Activated CD4-positive, alpha-beta memory T cell treated with anti-CD3 and anti-CD28 coated beads, Interleukin-2, amount 10 ng/mL, durations not matched to agents 7 days and 5 days (primary cell): ENCODE measurements at places on chromosomes 6 and 20.

- no peak overlapping the region for H3K4me3 ChIP-seq
- no peak overlapping the region for H3K27ac ChIP-seq
- H3K4me1 ChIP-seq = no peaks in the 10 kb centered on the region
Measured at GRCh38 chr20:50360218-50360672, 149.9 kb upstream of the PTPN1 start.

GRCh38 chr6:147950623-147950987, 392.0 kb upstream of the SASH1 start:
- no peaks in the 10 kb centered on the region for H3K36me3 ChIP-seq
- no peaks in the 10 kb centered on the region for H3K27me3 ChIP-seq
- no peak for DNase-seq
- H3K4me3 ChIP-seq = no peak overlapping the region
- H3K27ac ChIP-seq = no peak overlapping the region

GRCh38 chr20:41889126-41889843, 271.1 kb upstream of the CHD6 start:
- no peak for DNase-seq
- H3K4me3 ChIP-seq = no peak overlapping the region
- no peaks in the 10 kb centered on the region for H3K4me1 ChIP-seq
- H3K27me3 ChIP-seq = no peaks in the 10 kb centered on the region

DNA sequence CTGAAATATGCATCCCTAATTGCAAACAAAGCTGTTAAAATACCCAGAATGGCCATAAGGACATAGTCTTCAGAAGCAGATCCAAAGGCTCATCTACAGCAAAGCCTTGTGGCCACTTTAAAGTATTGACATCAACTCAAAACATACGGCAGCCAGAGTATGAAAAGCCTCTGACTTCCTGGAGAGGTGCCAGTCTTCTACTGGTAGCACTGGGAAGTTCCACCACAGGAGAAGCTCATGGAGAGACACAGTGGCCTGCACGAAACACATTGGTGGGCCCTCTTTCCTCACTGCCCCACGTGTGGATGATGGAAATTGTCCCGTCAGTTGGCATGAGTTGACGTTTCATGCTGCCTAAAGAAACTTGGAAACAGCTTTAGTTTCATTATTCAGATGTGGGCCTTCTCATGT, 202.6 kb upstream of the HEY2 start:
- no peaks in the 10 kb centered on the region for H3K36me3 ChIP-seq
- peaks cover 9% of the 10 kb centered on the region for H3K27me3 ChIP-seq
- no peak for DNase-seq

DNA sequence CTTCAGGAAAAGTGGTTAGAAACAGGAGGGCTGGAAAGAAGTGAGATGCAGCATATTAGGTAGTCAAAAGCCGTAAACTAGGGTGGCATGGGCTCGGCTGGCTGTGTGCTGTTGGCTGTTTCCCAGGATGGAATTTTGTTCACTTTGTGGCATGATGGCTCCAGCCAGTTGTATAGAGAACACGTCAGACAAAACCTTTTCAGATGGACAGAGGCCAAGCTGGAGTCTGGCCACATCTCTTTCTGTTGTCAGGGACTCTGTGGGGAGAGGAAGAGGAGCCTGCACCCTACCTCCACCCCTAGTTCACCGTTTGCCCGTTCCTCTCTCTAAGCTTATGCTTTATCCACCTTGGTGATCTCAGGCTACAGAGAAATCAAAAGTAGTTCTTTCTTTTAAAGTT, 22.0 kb downstream of the C6orf89 start:
- H3K4me3 ChIP-seq = no peak overlapping the region
- no peak overlapping the region for H3K27ac ChIP-seq
- DNase-seq = no peak
- peaks cover 46% of the 10 kb centered on the region for H3K4me1 ChIP-seq
- peaks cover 62% of the 10 kb centered on the region for H3K36me3 ChIP-seq
- no peaks in the 10 kb centered on the region for H3K27me3 ChIP-seq

DNA sequence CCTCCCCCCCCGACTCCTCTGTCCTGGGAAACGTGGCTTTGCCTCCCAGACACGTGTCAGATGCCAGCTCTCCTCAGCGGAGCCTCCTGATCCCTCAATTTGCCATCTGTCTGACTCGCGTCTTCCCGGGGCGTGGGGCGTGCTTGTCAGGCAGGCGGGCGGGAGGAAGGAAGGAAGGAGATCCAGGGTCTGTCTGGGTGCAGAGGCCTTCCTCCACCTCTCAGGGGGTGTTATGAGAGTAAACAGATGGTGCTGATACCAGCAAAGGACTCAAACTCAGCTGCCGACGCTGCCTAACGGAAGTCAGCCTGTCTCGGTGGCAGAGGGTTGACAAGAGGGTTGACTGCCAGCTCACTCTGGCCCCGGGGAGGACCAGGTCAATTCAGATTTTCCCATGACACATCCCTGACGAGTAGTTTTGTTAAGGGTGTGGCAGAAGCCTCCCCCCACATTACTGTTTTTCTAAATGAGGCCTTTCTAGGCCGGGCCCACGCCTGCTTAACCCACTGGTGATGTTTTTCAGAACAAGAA, 17.0 kb downstream of the UQCC2 start:
- DNase-seq = peak; percentile 75
- peaks cover 82% of the 10 kb centered on the region for H3K4me1 ChIP-seq
- no peaks in the 10 kb centered on the region for H3K27me3 ChIP-seq
- peaks cover 87% of the 10 kb centered on the region for H3K36me3 ChIP-seq

DNA sequence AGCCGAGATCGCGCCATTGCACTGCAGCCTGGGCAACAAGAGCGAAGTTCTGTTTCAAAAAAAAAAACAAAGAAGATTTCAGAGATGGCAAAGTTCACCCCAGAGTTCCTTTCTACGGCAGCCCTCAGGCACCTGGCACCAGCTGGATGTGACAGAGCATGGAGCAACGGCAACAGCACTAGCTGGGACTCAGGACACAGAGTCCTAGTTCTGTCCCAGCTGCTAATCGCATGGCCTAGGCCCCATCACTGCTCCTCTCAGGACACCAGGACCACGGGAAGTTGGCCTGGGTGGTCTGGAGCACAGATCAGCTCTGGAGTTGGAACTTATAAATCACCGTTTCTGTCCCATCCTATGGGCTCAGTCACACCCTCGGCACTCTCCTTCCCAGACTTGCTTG, 1.1 kb downstream of the PGC start:
- no peaks in the 10 kb centered on the region for H3K4me1 ChIP-seq
- H3K27me3 ChIP-seq = peaks cover 6% of the 10 kb centered on the region
- no peak overlapping the region for H3K4me3 ChIP-seq
- H3K27ac ChIP-seq = no peak overlapping the region
- no peaks in the 10 kb centered on the region for H3K36me3 ChIP-seq
- no peak for DNase-seq

DNA sequence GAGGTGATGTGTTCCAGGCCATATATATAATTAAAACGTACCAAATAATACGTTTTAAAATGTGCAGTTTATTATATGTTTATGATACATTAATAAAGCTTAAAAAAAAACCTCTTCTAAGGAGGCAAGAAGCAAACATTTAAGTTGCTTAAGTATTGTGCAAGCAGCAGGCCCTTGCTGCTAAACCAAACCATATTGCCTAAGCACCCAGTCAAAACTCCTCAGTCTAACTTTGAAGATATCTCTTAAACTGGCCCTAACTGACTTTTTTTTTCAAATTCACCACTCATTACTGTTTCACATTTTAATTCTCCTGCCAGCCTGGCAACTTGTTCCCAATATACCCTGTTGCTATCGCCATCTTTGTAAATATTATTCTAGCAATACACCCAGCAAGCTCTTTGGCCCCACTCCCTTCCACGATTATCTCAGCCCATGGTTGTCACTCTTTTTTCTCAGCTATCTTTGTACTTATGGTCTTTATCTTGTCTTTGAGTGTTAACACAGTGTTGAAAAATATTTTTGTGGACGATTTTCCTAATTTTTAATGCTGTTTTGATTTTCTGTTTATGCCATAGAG, 60.9 kb downstream of the C6orf58 start:
- no peak overlapping the region for H3K4me3 ChIP-seq
- DNase-seq = no peak
- H3K4me1 ChIP-seq = no peaks in the 10 kb centered on the region
- H3K27me3 ChIP-seq = peaks cover 3% of the 10 kb centered on the region
- H3K36me3 ChIP-seq = no peaks in the 10 kb centered on the region

- H3K27me3 ChIP-seq = no peaks in the 10 kb centered on the region
- no peak overlapping the region for H3K4me3 ChIP-seq
- DNase-seq = no peak
- peaks cover 28% of the 10 kb centered on the region for H3K36me3 ChIP-seq
- peaks cover 14% of the 10 kb centered on the region for H3K4me1 ChIP-seq
- no peak overlapping the region for H3K27ac ChIP-seq
Measured at GRCh38 chr20:17594443-17594842, 24.6 kb downstream of the DSTN start.

DNA sequence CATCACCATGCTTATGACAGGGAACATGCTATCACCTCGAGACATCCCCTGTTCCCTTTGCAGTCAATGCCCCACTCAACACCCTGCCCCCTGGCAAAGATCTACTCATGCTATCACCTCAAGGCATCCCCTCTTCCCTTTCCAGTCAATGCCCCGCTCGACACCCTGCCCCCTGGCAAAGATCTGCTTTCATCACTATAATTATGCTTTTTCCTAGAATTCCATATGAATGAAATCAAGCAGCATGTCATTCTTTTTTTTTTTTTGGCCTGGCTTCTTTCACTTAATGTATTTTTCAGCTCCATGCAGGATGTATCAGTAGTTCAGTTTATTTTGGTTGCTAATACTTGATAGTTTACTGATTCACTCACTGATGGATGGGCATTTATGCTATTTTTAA, 554.9 kb downstream of the CDH26 start:
- H3K4me3 ChIP-seq = no peak overlapping the region
- DNase-seq = no peak
- no peaks in the 10 kb centered on the region for H3K27me3 ChIP-seq
- H3K27ac ChIP-seq = no peak overlapping the region

DNA sequence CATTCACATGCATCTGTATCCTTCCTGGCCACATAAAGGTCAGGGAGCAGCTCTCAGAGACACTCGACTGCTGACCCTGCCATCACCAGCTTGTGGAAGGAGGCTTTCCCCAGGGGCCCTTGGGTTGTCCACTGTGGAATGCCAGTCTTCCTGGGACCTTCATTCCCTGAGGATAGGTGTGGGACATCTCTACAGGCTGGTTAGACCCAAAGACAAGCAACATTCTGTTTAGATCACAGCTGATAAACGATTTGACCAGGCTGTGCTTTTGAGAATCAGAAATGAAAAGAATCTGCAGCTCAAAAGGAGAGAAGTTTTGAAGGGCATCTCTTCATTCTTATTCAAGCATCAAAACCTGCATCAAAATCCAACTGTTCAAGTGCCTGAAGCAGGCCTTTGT, 18.2 kb upstream of the SH3BGRL2 start:
- H3K4me1 ChIP-seq = no peaks in the 10 kb centered on the region
- no peak for DNase-seq
- H3K4me3 ChIP-seq = no peak overlapping the region
- H3K27me3 ChIP-seq = no peaks in the 10 kb centered on the region
- H3K27ac ChIP-seq = no peak overlapping the region

DNA sequence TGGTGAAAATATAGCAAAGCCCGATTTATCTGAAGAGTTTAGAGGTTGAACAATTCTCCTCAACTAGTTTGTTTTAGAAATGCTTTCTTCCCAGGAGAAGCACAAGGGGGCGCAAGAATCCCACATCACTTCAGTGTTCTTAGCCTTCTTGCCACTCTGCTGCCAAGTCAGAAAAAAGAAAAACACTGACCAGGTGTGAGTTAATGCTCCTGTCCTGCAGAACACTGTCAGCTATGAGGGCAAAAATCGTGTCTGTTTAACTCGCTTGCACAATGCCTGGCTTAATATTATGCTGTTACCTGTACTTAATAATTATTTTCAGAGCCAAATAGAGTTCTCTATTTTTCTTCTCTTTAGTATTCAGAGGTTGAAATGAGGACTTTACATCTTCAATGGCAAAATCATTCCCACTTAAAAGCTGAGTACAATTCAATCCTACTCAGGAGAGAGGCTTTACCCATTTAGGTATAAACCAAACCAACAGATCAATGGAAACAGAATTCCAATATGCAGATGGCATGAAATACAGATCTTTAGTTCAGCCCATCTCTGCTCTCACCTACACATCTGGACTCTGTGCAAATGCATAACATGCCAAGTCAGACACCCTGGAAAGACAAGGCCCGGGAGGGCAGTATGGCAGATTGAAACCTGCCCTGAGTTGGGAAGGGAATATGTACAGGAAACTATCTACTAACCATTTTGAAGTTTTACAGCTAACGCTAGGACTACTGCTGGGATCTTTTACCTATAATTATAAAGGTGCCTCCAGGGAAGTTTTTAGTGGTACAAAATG, 71.4 kb upstream of the TULP1 start:
- H3K4me1 ChIP-seq = peaks cover 15% of the 10 kb centered on the region
- no peak overlapping the region for H3K27ac ChIP-seq
- peak; percentile 77 for DNase-seq
- no peaks in the 10 kb centered on the region for H3K27me3 ChIP-seq

GRCh38 chr20:50744143-50744792, 12.9 kb downstream of the PARD6B start:
- DNase-seq = no peak
- peaks cover 11% of the 10 kb centered on the region for H3K36me3 ChIP-seq
- H3K27me3 ChIP-seq = no peaks in the 10 kb centered on the region
- H3K4me3 ChIP-seq = no peak overlapping the region
- no peak overlapping the region for H3K27ac ChIP-seq
- H3K4me1 ChIP-seq = peaks cover 36% of the 10 kb centered on the region

GRCh38 chr6:150394053-150394898, 25.5 kb downstream of the IYD start:
- peaks cover 19% of the 10 kb centered on the region for H3K27me3 ChIP-seq
- no peak overlapping the region for H3K4me3 ChIP-seq
- H3K27ac ChIP-seq = no peak overlapping the region
- no peak for DNase-seq
- H3K4me1 ChIP-seq = no peaks in the 10 kb centered on the region
